ENCODE measurements at places on chromosomes 2 and 18.

GRCh38 chr2:36449943-36450392, 94.4 kb downstream of the CRIM1 start:
- DNase-seq, result no peak

GRCh38 chr2:84487298-84487996, 28.4 kb upstream of the SUCLG1 start:
- DNase-seq, result no peak

GRCh38 chr2:10162586-10163497, 40.3 kb downstream of the RRM2 start:
- no peak for DNase-seq

DNA sequence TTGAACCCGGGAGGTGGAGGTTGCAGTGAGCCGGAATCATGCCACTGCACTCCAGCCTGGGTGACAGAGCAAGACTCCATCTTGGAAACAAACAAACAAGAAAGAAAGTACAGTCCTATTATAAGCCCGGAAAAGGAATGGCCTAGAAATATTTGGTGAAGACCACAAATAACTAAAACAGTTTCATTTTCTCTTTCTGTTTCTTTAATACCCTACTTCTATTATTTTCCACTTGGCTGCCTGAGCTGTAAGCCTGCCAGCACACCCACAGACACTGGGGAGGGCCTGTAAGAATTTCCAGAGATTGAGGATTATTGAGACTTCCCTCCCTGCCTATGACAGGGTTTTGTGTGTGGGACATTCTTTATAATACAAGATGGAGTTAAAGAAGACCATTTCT, 188.0 kb upstream of the DCC start:
- no peak for DNase-seq

DNA sequence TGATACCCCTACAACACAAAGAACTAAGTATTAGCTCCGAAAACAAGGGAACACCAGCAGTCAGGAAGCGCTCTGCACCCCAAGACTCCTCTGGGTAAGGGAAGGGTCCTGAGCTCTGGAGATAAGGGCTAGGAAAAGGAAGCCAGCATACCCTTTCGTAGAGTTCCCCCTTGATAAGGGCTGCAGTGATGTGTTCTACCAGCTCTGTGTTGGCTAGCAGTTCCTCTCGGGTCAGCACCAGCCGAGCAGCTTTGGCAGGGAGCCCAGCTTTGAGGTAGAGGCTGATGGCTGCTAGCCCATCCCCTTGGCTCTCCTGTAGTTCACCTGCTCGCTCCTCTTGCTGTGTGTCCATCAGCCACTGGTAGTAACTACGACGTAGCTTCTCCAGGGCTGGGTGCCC, 18.9 kb downstream of the KRTCAP3 start:
- no peak for DNase-seq

GRCh38 chr2:15142069-15142689, 419.0 kb downstream of the NBAS start:
- peak; percentile 88 for DNase-seq

GRCh38 chr2:71602115-71602495, 148.7 kb downstream of the DYSF start:
- DNase-seq, result no peak

GRCh38 chr18:33114749-33115148, 325.8 kb downstream of the CCDC178 start:
- no peak for DNase-seq

- DNase-seq, result peak; percentile 61
Measured at GRCh38 chr2:191666732-191667131, 11.2 kb upstream of the NABP1 start.

GRCh38 chr2:170501421-170502043, 213.6 kb upstream of the SP5 start:
- DNase-seq, result no peak

GRCh38 chr18:9930299-9930884, 16.6 kb downstream of the VAPA start:
- no peak for DNase-seq

DNA sequence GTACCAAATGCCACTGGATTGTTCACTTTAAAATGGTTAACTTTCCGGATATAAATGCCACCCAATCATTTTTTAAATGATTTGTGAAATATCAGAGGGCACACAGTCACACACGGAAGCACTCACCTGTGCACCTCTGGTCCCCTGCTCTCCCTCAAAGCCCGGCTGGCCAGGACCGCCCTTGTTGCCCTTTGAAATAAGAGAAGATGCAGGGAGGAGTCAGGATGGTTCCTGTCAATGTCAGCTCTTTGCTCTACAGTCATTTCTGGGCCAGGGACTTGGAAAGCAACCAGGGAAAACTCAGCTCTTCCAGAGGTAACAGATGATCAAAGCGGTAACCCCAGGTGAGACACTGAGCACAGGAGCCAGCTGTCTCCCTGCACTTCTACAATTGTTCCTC, 60.7 kb downstream of the COL6A3 start:
- no peak for DNase-seq

DNA sequence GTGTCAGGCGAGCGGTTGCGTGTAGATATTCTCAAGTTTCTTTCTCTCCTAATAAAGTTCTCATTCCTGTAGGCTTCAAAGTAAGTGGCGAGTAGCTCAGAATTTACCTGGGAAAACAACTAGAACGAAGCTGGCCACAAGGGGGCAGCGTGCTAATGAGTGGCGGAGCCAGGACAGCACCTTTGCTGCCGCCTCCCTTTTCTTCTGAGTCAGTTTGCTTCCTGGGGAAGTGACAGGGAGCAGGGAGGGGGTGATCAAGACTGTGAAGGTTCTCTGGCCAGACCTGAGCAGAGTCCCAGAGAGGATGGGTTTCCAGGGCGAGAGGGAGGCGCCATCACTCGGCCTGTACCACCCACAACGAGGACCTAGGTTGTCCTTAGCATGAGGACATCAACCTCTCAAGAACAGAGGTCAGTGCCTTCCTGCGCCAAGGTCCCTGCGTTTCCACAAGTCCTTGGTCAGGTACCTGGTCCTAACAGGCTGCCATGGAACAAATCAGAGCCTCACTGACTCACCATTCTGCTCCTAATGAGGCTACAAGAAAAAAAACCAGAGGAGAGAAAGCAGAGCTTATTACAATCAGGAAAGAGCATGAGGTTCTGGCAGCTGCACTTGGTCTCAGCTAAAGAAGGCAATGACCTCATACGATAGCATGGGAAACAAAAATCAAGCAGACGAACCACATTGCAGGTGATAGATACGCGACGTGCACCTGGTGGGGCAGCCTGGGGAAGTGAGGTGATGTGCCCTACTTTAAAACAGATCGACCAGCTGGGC, 98.7 kb downstream of the PLB1 start:
- peak; percentile 86 for DNase-seq

GRCh38 chr2:195686564-195686963, 29.5 kb downstream of the SLC39A10 start:
- no peak for DNase-seq

GRCh38 chr18:44238454-44238853, 442.2 kb upstream of the SETBP1 start:
- no peak for DNase-seq

GRCh38 chr2:214193943-214194342, 216.9 kb upstream of the VWC2L start:
- DNase-seq, result no peak

GRCh38 chr2:45439788-45440773, 171.0 kb downstream of the SRBD1 start:
- DNase-seq, result no peak

DNA sequence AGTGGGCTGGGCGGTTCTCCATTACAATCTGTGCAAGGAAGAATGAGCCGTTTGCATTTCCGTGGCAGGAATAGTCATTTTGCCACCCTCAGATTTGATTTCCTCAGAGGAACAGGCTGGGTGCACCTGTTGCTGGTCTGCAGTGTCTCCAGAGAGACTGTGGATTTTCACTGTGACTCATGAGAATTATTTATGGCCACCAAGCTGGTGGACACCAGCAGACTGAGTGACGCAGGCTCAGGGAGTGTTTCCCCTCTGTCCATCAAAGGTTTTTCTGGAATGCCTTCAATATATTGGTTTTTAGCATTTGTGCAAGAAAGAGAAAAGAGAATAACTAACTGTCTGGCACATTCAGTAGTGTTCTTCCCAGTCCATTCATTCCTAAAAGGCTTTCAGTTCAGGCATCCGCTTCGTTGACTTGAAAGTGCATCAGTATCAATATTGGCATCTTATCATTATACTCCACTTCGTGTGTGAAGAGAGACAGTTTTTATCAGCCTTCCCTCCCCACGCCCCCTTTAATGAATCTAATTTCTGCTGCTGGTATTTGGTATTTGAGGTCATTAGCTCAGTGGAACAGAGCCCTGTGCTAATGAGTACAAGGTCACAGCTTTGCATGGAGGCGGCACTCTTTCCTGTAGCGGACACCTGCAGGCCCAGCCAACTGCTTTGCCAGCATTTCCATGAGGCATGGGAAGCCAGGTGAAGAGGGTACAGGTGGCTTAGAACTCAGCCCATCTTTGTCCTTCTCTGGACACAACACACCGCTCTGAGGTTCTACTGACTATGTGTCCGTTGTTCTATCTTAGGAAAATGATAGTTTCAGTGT, 39.9 kb downstream of the PRKCE start:
- DNase-seq, result no peak

- DNase-seq, result no peak
Measured at GRCh38 chr2:6653281-6653750, 212.4 kb downstream of the CMPK2 start.

DNA sequence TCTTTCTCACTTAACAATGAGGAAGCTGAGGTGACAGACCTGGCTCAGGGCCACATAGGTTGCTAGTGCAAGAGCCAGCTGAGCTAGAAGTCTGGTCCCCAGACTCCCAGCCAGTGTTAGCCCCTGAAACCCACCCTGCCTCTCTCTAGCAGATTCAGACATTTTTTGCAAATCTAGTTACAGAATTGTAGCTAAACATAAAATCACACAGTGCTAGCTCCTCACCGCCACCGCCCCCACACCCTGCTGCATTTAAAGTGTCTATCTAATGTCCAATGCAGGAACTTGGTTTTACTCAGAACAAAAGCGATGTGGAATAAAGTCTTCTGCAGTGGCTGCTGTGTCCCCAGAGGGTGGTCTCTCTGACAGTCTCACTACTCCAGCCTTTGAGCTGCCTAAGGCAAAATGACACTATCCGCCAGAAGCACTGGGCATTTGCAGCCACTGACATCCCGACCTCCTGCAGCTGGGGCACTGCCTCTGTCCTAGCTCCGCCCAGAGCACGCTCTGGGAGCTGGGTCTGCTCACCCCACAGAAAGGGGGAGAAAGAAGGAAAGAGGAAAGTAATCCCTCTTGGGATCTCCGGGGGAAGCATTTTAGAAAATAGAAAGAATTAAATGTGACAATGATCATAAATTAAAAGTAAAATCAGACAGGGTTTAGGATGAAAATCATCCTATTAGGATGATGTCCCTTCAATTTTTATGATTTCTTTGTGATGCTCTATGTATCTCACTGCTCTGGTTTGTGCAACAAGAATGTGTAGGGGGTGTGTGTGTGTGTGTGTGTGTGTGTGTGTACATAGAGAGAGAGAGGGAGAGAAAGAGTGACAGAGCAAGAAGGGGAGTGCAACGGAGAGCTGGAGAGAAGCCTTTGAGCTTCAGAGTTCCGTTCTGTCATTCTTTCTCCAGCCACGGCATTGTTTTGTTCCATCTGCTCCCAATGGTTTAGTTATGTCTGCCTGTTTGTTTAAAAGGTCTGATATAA, 50.5 kb upstream of the ST8SIA3 start:
- DNase-seq, result no peak

DNA sequence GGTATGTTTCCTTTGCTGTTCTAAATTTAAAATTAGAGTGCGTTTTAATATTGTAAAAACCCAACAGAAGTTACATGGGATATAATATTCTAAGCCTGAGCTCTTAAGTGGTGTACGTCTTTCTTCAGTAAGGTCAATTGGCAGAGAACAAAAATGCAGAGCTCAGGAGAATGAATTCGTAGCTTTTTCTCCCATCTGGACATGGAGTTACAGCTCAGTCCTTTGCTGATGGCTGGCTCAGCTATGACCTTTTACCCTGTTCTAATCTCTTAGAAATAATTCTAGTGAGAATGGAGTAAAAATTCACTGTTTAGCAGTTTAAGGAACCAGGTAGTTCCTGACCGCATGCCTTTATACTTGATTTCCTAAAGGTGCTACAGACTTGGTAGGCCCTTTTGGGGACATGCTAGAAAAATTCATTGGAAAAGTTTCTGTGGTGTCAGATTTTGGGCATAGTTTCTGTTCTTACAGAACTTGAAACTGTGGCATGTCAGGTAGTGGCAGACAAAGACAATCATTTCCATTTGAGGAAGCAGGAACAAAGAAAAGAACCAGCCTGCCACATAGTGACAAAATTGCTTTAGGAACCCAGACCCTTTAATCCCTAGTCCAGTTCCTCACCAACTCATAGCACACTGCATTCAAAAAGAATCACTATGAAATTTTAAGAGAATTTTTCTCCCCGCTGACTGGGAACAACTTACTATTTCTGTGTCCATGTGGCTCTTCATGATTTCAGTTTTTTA, 566.8 kb upstream of the ZNF804A start:
- no peak for DNase-seq

DNA sequence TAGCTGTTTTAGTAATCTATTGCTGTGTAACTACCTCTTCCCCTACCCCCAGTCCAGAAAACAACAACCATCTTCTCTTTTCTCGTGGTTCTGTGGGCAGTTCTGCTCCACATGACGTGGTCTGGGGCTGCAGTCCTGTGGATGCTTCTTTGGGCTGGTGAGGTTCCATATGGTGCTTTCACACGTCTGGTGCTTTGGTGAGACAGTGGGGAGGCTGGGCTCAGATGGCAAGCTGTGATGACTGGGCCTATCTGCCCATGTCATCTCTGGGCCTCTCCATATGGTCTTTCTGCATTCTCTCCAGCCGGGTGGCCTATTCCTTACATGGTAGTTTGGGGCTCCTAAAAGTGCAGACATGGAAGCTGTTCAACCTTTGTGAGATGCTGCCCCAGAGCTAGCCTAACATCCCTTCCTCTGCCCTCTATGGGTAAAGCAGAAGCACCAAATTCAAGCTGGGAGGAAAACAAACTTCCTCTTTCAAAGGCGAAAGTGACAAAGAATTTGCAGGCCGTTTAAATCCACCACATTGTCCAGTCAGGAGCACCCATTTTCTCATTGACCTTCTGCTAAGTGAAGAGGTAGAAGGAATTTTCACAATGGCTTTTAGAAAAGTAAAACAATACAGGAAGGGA, 68.3 kb upstream of the IL1R1 start:
- DNase-seq, result peak; percentile 16

DNA sequence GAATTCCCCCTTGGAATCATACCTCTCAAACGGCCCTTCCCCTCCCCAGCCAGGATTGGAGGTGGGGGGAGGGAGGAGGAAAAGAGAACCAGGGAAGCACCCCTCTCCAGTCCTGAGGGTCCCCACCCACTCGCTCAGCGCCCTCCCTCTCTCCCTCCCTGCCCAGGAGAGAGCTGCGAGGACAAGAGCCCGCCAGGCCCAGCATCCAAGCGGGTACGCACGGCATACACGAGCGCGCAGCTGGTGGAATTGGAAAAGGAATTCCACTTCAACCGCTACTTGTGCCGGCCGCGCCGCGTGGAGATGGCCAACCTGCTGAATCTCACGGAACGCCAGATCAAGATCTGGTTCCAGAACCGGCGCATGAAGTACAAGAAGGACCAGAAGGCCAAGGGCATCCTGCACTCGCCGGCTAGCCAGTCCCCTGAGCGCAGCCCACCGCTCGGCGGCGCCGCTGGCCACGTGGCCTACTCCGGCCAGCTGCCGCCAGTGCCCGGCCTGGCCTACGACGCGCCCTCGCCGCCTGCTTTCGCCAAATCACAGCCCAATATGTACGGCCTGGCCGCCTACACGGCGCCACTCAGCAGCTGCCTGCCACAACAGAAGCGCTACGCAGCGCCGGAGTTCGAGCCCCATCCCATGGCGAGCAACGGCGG, 14.4 kb downstream of the HOXD3 start:
- no peak for DNase-seq

- DNase-seq, result no peak
Measured at GRCh38 chr2:144489315-144489916, 30.5 kb downstream of the ZEB2 start.
